ENCODE measurements at places on chromosomes 1 and 21. TPM values are rescaled to one million over a fixed set of nuclear protein-coding genes. Genes with fewer than 3 reads are reported as not detected.

DLGAP3 gene
- not detected for total RNA-seq

DMRTA2 gene
- total RNA-seq = not detected

SLC25A34 gene
- total RNA-seq = 0.30 TPM

FHAD1 gene
- total RNA-seq = 0.11 TPM

KRTAP10-8 gene
- not detected for total RNA-seq

PPM1J gene
- total RNA-seq = 18.3 TPM

HMGCS2 gene
- total RNA-seq = not detected

PLPPR5 gene
- total RNA-seq = 0.31 TPM

ECM1 gene
- 27.9 TPM for total RNA-seq

A3GALT2 gene
- not detected for total RNA-seq

REG4 gene
- total RNA-seq = not detected

CAMK1G gene
- total RNA-seq = not detected

SPAG17 gene
- total RNA-seq = 0.08 TPM

RCSD1 gene
- 0.27 TPM for total RNA-seq

CACHD1 gene
- 1.5 TPM for total RNA-seq

GNAT2 gene
- not detected for total RNA-seq

SLFNL1 gene
- not detected for total RNA-seq

CDA gene
- 24.3 TPM for total RNA-seq

PRELP gene
- under 0.01 TPM for total RNA-seq

LAMC2 gene
- total RNA-seq = 1,739 TPM

GALNT2 gene
- total RNA-seq = 82.5 TPM

ZNF695 gene
- 2.3 TPM for total RNA-seq

PTGFR gene
- total RNA-seq = 0.08 TPM

FRRS1 gene
- total RNA-seq = 8.5 TPM

DCDC2B gene
- not detected for total RNA-seq

CCT8 gene
- total RNA-seq = 330 TPM

HTR6 gene
- total RNA-seq = not detected

HSD3B2 gene
- not detected for total RNA-seq

Data from hair follicular keratinocyte (primary cell).